RPMI8226 (cell line): ENCODE measurements at places on chromosomes 11 and 22.

GRCh38 chr11:59208956-59209355 lies 3.8 kb downstream of the MPEG1 start:
- no peak for DNase-seq

GRCh38 chr11:12741671-12742216 lies 67.5 kb downstream of the TEAD1 start:
- DNase-seq: no peak

GRCh38 chr11:57353852-57354251 lies 15.7 kb downstream of the P2RX3 start:
- DNase-seq: no peak

DNA sequence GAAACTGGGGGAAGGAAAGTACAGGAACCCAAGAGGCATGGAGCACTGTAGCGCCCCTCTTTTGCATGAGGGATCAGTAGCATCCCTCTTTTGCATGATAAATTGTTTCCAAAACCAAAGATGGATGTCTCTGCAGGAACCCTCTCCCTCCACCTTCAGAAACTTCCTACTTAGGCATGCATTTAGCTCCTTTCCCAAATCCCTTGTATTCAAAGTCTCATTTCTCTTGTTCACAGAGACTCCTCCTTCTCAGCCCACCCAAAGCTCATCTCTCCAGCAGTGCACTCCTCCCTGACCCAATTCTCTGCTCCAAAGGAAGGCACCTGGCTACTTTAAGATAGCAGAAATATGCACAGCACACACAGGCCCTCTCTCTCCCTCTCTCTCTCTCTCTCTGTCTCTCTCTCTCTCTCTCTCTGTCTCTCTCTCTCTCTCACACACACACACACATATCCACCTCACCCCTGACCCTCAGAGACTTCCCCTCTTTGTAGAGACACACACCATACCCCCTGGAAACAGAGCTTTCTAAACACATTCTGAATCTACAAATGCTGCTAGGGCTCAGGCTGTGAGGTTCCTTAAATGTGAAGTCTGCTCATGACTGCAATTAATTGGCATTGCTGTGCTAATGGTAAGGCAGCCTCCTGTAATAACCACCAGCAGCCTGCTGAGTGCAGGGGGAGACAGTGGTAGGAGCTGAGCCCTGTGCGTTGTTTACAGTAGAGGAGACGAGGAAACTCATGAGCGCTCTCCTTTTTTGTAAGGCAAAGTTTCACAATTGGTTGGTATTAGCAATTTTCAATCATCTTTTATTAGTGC lies 519.6 kb downstream of the NTM start:
- DNase-seq: no peak

- no peak for DNase-seq
Observed at GRCh38 chr11:8332196-8332595, 68.5 kb upstream of the LMO1 start.

GRCh38 chr11:10747733-10748132 lies 3.3 kb upstream of the CTR9 start:
- DNase-seq: no peak

GRCh38 chr11:111221208-111221607 lies 24.3 kb upstream of the POU2AF2 start:
- DNase-seq: no peak

- no peak for DNase-seq
Observed at GRCh38 chr22:37400719-37401118, 26.6 kb downstream of the ELFN2 start.

- DNase-seq: no peak
Observed at GRCh38 chr11:131582021-131582525, 211.7 kb downstream of the NTM start.

DNA sequence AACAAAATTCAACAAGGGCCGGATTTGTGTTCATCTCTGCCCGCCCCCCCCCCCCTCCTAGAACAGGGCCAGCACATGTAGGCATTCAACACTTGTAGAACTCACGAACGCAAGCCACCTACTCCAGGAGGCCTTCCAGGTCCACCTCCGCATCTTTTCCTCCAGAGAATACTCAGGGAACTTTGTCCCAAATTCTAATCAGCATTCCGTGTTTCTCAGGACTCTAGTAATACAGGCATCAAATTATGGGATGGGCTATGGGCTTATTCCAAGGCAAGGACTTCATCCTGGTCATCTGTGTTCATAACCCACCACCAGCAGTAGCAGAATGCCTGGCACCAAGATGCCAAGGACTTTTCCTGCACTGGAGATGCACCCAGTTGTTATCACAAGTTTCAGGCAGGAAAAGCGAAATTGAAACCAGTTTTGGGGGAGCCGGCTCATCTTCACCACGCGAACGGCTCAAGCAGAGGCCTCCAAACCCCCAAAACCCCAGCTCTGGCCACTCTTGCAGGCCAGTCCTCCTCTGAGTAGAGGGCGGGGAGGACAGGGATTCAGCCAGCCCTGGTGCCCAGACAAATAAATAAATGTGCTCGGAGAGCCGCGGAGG lies 462 bp downstream of the UBE2L6 start:
- DNase-seq: peak; percentile 59

DNA sequence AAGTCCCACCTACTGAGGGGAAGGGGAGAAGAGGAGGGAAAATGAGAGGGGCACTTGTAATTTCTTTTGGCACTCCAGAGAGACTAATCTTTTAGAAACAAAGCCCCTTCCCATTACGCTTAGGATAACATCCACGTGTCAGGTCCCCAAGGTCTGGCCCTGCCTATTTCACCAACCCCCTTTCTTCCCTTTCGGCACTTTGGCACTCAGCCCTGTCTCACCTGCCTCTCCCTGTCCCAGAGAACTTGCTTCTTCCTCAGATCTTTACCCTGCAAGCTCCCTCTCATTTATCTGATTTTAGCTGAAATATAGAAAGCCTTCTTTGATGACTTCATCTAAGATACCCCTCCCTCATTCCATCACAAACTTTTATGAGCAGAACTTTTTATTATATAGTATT lies 55.5 kb downstream of the RASSF10 start:
- no peak for DNase-seq

- DNase-seq: no peak
Observed at GRCh38 chr11:32333320-32333991, 101.9 kb downstream of the WT1 start.

DNA sequence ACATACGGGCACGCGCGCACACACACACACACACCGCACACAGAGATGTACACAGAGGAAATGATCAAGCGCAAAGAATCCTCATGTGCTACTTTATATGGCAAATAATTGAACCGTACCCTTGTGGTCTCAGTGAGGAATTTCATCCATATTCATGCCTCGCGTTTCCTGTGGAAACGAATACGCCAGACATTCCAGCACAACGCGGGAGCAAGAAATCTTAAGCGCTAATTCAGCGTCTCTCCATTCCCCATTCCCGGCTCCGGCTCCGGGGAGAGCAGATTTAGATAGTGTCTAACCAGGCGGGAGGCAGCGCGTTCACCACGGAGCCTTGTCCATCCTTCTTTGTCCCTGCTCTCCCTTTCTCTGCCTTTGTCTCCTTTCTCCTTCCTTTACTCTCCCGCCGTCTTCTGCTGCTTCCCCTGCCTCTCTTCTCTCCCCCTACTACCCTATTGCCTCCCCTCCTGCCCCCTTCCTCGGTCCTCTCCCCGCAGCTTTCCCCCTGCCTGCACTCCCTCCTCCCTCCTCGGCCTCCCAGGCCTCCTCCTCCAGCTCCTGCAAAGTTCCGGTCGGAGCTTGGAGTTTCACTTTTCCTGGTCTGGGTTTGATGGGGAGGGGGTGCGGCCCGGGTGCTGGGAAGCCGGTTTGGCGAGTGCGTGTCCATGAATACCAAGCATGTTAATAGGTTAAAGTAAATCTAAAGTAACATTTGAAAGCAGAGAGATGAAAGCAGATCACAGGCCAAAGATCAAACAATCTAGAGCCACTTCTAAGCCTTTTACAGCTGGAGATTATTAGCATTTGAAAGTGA lies 579.3 kb downstream of the BUD13 start:
- DNase-seq: no peak

DNA sequence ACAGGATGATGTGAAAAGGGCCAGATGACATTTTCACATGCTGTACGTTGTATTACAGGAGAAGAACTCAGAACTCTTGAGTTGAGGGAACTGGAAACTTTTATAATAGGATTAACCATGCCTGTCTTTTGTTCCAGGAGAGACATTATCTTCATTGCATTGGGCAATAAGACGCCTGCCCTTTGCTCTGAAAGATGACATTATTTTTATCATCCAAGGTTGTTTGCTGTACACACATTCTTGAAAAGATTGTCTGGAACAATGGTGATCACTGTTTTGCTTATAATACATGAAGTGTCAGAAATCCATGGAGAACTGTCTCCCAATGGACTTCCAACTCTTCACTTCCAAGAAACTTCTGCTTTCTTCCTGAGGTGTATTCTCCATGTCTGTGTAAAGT lies 334.6 kb upstream of the B3GAT1 start:
- DNase-seq: no peak

DNA sequence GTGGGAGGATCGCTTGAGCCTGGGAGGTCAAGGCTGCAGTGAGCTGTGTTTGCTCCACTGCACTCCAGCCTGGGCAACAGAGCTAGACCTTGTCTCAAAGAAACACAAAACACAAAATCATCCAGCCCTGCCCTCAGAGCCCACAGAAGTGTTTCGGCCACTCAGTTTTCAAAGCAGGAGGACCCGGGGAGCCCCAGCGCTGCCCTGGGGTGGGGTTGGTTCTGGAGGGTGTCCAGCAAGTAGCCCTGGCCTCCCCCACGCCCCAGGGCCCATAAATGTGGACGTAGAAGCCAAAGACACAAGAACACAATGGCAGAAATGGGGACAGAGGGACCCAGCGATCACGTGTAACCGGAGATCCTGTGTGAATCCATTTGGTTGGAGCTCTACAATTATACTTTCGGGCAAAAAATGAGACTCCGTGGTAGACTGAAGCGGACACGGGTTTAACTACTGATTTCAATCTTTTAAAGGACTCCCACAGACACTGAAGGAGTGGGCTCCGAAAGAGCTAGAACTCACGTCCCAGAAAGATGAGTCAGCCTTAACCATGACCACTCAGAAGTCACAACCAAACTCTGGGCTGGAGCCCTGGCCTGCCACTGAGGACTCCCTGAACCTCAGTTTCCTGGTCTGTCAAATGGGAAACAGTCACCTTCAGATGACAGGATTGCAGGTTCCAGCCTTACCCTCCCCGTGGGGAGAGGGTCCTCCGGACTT lies 9.0 kb upstream of the CYTH4 start:
- no peak for DNase-seq

- no peak for DNase-seq
Observed at GRCh38 chr11:113022262-113022661, 61.0 kb downstream of the NCAM1 start.

DNA sequence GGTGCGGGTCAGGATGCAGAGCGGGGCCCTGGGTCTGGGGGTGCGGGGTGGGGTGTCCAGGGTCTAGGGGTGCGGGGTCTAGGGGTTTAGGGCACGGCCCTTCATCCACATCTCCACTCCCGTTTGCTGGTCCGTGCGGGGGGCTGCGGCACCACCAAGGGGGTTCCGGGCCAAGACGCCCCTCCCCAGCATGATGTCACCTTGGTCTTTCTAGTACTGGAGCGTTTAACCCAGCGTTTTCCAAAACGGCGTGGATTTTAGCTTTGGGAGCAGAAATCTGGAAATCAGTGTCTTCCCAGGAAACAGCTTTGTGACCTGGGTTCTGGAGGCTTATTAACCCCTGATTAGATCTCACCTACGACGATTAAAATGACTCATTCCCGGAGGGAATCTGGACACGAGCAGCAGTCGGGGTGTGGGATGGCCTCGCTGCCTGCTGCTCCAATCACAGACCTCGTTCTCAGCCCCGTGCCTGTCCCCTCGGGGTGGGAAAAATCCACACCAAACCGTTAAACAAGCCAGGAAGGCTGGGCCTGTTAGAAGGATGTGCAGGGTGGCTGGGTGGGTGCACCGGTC lies 759 bp downstream of the AP2A2 start:
- DNase-seq: no peak

GRCh38 chr11:13289081-13289480 lies 11.5 kb downstream of the BMAL1 start:
- no peak for DNase-seq
